ENCODE measurements at places on chromosomes 1 and 21.

DNA sequence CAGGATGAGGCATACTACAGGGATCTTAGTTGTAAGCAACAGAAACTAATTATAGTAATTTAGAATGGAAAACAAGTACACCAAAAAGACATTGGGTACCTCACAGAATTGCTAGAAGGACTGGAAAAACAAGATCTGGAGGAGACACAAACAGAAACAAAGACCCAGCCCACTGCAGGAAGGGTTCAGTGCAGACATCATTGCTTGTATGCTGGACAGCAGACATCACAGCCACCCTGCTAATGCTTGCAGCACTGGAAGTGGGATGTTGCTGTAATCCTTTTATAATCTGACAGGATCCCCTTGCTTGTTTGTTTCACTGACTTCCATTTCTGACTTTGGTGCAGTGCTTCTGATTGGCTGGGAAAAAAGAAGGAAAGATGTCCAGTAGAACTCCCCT is 111.4 kb upstream of the ZNF678 start:
- no peak for DNase-seq

GRCh38 chr1:89279011-89279466 is 6.4 kb upstream of the GBP5 start:
- DNase-seq = no peak

- DNase-seq = no peak
Measured at GRCh38 chr1:90919900-90920299, 101.9 kb downstream of the ZNF644 start.

DNA sequence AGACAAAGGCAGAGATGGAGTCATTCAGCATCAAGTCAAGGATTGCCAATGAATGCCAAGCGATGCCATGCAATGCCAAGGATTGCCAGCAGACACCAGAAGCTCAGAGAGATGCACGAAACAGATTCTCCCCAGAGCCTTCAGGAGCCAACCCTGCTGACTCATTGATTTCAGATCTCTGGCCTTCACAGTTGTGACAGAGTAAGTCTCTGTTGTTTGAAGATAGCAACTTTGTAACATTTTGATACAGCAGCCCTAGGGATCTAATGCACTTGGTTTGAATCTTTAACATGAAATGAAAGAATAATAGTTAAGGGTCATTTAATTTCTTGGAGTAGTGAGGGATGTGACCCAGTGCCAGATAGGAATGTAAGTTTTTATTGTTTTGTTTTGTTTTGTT is 287.4 kb upstream of the RUNX1 start:
- DNase-seq = no peak

DNA sequence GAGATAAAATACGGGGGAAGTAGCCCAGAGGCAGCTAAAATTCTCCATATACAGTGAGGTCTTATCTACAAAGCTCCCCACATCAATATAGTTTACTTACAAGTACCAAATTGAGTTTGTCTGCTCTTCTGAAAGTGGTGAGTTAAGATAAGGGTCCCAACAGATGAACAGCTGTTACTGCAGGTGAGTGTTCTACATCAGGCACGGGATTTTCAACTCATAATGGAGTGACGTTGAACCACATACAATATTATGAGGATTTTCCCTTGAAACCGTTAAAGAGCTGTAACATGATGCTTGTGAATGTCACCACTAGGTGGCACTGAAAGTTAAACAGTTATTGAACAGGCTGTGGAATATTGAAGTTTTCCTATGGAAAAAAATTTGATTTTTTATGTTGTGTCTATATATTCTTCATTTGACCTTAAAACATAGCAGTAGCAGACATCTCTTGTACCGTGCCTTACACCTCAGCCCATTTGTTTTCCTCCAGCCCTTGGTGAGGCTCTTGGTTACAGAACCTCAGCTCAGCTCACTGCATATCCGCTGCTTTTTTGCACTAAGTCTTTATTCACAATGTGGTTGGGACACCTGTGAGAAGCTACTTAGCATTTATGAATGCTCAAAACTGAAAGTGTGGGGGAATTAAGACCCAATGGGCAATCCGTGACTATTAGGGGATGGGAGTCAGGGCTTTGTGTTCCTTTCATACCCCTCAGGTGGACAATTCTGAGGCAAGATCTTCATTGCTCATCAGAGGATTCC is 23.2 kb downstream of the CD1D start:
- peak; percentile 1 for DNase-seq

DNA sequence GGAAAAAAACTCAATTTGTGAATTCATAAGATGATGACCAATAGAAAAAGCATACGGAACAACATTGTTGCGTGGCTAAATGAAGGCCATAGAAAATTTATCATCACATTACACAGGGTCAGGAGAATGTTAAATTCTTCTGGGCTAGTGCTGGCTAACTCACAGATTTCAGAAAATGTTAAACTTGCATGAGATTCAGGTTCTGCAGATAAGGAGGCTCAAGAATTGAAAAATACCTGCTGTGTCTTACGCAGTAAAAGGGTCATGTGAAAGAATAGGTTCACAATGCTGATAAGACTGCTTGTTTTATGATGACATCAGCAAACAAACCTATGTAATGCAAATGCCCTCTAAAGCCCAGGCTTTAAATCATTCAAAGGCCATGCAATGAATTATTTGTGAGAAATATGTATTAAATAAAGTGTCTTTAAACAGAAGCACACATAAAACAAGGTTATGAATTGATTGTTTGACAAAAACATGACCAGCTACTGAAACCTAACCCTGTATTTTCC is 378.8 kb downstream of the USP25 start:
- no peak for DNase-seq

DNA sequence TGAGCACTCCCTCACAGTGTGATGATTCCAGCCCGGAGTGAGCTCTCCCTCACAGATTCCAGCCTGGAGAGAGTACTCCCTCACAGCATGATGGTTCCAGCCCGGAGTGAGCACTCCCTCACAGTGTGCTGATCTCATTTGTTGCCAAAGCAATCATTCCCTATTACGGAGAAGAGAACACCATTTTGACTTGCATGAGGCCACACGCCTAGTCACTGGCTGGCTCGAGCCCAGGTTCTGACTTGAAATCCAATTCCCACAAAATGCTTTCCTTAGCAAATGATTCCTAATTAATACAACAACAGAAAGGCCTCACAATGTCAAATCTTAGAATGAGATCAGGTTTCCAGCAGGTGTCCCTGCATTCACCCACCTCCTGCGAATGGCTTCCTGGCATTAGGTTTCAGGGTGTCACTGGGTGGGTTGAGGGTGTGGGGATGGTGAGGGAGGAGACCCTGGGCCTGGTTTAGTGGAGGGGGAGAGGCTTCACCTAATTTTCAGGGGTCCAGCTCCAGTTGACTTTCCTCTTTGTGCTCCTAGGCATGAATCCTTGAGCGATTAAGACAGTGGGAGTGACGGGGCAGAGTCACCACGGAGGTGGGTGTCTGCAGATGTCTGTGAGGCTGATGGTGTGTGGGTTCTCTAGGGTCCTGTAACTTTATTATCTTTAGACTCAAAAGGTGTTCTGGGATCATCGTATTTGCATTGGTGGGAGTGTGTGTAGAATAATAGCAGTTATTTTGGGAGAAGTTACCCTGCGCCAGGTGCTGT is 158.5 kb downstream of the KCNJ6 start:
- DNase-seq = no peak

DNA sequence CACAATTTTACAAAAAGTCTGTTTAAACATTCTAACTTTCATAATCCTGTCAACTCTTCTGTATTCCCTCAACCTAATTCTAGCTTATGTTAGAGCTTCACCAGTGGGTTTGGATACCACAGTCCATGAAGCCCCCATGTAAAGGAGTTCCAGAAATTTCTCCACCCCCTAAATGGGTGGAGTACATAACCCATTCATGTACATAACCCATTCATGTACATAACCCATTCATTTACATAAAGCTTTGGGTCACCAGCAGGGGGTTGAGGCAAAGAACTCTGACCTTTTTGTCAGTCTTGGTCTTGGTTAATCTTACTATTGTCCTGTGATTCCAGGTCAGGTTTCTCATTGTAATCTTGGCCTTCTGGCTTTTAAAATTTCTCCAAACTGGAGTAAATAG is 61.6 kb downstream of the SMYD2 start:
- no peak for DNase-seq

GRCh38 chr21:31248598-31248997 is 95.5 kb downstream of the TIAM1 start:
- DNase-seq = no peak

DNA sequence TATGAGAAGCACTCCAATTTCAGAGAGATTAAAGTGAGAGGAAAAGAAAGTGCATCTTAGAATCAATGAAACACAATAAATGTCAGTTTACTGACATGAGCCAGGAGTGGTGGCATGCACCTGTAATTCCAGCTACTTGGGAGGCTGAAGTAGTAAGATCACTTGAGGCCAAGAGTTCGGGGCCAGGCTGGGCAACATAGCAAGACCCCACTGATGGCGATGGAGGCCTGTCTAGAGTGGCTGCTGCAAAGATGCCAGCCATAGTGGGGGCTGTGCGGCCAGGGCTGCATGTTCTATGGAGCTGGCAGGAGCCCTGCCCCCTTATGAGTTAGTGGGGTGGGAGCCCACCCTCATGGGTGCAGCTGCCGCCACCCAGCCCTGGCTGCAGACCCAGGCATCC is 27.3 kb downstream of the ZCCHC17 start:
- DNase-seq = no peak

DNA sequence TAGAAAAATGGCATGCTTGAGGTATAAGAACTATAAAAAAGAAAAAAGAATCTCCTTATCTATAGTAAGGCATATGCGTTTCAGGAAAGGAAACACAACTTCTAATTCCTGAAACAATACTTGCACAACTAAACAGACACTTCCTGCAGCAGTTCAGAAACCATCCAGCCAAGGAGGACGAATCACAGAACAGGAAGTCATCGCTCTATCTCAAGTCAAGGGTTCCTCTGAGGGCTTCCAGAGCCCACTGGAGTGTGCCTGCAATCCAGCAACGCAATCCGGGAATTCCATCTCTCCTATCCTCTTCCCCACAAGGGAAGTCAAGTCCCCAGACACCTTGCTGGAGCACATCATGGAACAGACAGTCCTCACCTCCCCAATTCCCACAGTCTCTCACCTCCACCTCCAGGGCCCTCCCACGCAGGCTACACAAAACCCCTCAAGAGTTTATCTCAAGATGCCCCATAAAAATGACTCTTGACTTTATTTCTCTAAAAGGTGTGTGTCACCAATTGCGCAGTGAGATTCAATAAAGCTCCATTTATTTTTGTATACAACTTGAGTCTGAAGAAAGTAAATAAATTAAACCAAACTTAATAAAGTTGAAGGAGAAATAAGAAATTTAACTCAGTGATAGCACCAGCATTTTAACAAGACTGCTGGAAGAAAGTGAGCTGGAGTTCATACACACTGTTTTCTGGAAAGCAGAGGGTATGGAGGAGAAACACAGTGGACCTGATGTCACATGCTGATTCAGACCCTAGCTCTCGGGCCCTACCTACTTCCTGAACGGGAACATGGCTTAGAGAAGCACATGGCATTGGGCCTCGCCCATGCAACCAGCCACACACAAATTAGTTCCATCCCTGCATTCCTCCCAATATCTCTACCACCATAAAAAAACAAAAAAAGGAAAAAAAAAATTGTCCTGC is 39.9 kb downstream of the SIPA1L2 start:
- DNase-seq = no peak

GRCh38 chr1:246608616-246609376 is 42.5 kb downstream of the CNST start:
- DNase-seq = peak; percentile 79

Data from GM04503 (cell line).